ENCODE measurements at places on chromosomes 13 and 19. TPM values are rescaled to one million over a fixed set of nuclear protein-coding genes. Genes with fewer than 3 reads are reported as not detected.

PTPRH gene
- not detected for total RNA-seq

GIPR gene
- total RNA-seq, result 15.7 TPM

PSG3 gene
- 0.78 TPM for total RNA-seq

- DNase-seq, result no peak
Measured at GRCh38 chr13:88104576-88104975, 433.4 kb downstream of the SLITRK5 start.

- no peak for DNase-seq
Measured at GRCh38 chr19:43847884-43848283, 20.8 kb downstream of the ZNF283 start.

GRCh38 chr19:55048446-55048845, 10.4 kb upstream of the GP6 start:
- DNase-seq, result no peak

CEACAM3 gene
- total RNA-seq, result not detected
